NCI-H1417 (cell line): ENCODE measurements at places on chromosomes 3 and 15.

DNA sequence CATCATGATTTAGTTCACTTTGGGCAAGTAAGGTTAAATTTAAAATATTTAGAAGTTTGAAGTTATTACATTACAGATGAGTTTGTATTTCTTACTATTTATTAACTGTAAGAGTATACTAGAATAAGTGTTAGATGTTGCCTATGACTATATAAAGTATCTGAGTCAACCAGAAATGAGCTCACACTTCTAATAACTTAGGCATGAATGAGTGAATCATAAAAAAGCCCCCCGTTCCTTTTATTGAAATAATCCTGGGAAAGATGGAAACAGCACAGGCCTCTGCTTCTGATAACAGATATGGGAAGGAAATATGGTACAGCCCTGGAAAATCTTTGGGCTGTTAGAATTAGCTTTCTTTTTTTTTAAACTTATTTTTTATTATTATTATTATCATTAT is 66.6 kb upstream of the TGFBR2 start:
- no peak for DNase-seq

DNA sequence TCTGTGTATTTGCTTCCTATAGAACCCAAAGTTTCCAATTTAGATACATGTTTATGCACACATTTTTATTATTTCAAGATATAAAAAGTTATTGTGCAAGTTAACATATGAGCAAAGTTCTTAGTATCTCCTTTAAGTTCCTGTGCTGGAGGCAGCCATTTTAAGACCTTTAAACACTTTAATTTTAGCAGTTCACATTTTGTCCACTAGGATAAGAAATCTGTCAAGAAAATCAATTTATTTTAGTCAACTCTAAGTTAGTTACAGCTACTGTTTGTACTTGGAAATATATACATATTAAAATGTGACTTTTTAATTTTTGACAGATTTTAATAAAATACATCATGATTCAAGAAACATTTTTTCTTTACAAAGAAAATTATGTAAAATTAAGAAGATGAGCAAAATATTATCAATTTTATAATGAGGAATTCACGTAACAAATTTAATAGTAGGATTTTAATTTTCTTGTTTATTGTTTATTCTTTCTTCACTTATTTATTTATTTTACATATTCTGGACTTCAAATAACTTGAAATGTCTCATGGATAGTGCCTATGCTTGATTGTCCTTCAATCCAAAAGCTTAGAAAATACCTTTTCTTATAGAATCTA is 402.6 kb upstream of the GBE1 start:
- DNase-seq, result no peak

- no peak for DNase-seq
These were observed 46.6 kb upstream of the RASGRP1 start for GRCh38 chr15:38611228-38611627.

GRCh38 chr3:34016925-34017587 is 218.6 kb downstream of the PDCD6IP start:
- no peak for DNase-seq

GRCh38 chr3:18121020-18121419 is 304.1 kb downstream of the SATB1 start:
- no peak for DNase-seq

GRCh38 chr3:65443739-65444446 is 594.8 kb downstream of the MAGI1 start:
- no peak for DNase-seq

GRCh38 chr3:29853841-29854397 is 573.0 kb downstream of the RBMS3 start:
- DNase-seq, result no peak

- no peak for DNase-seq
These were observed 192.0 kb downstream of the XXYLT1 start for GRCh38 chr3:195078891-195079440.

- DNase-seq, result no peak
These were observed 331.8 kb upstream of the TBL1XR1 start for GRCh38 chr3:177529071-177529550.

DNA sequence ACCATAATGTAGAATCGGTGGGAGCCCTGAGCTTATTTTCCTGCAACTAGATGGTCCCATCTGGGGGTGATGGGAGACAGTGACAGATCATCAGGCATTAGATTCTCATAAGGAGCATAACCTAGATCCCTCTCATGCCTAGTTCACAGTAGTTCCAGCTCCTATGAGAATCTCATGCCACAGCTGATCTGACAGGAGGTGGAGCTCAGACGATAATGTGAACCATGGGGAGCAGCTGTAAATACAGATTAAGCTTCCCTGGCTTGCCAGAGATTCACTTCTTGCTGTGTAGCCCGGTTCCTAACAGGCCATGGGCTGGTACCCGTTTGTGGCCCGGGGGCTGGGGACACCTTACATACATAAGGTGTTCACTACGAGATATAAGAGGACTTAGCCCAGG is 67.5 kb upstream of the LRRFIP2 start:
- no peak for DNase-seq

DNA sequence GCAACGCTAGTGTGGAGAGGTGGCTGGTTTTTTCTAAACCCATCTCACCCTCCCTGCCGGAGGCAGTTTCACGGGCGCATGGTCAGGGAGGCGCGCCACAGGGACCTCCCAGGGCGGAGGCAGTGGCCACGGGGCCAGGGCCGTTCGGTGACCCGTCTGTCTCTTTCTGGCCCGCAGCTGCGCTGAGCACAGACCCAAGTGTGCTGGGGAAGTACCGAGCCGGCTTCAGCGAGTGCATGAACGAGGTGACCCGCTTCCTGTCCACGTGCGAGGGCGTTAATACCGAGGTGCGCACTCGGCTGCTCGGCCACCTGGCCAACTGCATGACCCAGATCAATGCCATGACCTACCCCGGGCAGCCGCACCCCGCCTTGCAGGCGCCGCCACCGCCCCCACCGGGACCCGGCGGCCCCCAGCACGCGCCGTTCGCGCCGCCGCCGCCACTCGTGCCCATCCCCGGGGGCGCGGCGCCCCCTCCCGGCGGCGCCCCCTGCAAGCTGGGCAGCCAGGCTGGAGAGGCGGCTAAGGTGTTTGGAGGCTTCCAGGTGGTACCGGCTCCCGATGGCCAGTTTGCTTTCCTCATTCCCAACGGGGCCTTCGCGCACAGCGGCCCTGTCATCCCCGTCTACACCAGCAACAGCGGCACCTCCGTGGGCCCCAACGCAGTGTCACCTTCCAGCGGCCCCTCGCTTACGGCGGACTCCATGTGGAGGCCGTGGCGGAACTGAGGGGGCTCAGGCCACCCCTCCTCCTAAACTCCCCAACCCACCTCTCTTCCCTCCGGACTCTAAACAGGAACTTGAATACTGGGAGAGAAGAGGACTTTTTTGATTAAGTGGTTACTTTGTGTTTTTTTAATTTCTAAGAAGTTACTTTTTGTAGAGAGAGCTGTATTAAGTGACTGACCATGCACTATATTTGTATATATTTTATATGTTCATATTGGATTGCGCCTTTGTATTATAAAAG is 1.8 kb downstream of the HES1 start:
- peak; percentile 28 for DNase-seq

DNA sequence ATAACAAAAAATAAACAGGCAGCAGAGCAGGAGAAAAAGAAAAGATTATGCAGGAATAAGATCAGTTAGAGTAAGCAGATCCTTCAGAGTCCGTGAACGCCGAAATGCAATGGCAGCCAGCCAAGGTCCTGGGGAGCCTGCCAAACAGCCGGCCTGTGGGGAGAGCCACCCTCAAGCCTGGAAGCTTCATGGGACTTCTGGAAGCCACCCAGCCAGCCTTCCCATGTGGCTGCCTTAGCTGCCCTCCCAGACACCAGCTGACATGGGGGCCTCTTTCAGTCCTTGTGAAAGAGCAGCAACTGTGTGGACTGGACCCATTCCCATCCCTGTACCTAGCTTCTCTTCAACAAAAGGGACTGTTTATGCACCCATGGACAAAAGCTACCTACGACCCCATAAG is 64.9 kb upstream of the RAD18 start:
- DNase-seq, result no peak

- no peak for DNase-seq
These were observed 11.5 kb upstream of the SEC11A start for GRCh38 chr15:84727429-84727828.

DNA sequence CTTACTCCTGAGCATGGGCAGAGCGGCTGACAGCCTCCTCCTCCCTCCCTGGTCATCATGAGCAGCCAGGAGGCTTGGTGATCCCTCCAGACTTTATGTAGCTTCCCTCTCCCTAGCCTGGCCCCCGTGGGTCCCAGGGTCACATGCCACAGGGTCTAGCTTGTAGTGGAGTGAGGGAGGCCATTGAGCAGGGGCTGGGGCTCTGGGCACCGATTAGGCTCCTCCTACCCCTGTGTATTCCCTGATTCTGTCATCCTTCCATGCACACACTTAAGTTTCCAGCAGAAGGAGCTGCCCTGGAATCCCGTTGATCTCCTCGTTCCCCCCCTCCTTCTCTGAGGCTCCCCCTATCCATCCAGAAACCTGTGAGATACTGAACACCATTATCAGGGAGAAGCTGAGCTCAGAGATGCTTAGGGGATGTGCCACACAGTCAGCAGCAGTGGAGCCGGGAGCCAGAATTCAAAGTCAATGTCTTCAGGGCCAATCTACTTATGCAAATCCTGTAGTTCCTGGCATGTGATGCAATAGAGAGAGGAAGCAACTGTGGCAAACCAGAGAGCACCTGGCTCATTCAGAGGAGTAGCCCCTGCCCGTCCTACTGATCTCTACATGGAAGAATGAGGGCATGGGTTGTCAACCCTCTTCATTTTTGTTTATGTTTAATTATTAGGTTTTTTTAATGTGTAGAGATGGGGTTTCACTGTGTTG is 17.2 kb downstream of the CCDC33 start:
- no peak for DNase-seq

DNA sequence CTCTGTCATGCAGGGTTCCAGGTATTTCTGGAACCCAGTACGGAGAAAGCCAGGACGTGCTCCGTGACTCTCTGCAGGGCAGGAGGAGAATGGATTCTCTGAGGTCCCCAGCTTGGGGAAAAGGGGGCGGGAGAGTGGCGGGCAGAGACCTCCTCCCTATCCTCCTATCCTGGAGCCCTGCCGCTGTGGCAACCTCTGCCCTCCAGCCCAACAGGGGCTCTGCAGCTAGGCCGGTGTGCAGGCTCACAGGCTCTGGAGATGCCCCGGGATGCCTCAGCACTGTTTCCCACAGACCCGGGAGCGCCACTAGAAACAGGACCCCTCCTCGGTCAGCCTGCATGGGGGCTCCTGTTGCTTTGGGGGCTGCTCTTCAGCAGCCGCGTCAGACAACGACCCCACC is 43.1 kb downstream of the NUP210 start:
- no peak for DNase-seq

GRCh38 chr3:183185696-183186095 is 23.2 kb upstream of the LAMP3 start:
- peak; percentile 19 for DNase-seq

- no peak for DNase-seq
These were observed 684 bp downstream of the RPL4 start for GRCh38 chr15:66503780-66504562.

GRCh38 chr3:47001731-47002170 is 22.3 kb downstream of the NBEAL2 start:
- no peak for DNase-seq

DNA sequence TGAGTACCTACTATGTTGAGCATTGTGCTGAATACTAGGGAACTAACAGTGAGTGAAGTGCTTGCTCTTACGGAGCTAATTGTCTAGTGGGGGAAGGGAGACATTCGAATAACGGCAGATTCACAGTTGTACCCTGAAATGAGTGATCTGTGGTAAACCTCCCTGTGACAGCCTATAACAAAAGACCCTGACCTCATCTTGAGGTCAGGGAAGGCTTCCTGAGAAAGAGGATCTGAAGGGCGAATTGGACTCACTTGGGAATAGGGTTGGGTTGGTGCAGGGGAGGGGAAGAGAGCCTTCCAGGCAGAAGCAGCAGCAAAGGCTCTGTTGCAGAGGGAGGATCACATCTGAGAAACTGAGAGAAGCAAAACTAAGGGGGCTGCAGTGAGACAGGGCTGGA is 13.2 kb downstream of the HPS3 start:
- no peak for DNase-seq

DNA sequence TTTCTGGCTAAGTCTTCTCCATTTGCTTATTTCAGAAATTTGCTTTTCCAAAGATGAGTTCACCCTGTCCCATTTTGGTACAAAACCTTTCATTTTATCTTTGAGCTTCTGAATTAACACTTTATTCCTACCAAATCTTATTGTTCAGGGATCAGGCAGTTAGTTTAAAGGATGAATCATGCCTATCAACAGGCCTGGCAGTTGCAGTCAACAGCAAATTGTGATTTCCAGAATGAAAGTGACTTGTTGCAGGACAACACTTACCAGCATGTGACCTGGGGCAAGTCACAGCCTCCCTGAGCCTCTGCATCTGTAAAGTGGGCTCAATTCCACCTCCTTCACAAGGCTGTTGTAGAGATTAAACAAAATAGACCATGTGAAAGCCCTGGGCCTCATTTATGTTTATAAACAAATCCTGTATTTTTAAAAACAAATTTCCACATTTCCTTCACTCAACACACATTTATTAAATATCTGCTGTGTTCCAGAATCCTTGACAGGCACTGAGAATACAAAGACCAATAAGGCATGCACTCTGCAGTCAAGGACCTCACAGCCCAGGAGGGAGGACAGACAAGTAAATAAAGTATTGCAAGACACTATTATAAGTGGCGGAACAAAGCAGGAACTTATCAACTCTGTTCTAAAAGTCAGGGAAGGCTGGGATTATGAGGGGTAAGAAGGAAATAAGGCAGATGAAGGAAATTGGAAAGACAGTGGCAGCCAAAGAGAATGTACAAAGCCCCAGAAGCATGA is 359.1 kb upstream of the IL12A start:
- no peak for DNase-seq

DNA sequence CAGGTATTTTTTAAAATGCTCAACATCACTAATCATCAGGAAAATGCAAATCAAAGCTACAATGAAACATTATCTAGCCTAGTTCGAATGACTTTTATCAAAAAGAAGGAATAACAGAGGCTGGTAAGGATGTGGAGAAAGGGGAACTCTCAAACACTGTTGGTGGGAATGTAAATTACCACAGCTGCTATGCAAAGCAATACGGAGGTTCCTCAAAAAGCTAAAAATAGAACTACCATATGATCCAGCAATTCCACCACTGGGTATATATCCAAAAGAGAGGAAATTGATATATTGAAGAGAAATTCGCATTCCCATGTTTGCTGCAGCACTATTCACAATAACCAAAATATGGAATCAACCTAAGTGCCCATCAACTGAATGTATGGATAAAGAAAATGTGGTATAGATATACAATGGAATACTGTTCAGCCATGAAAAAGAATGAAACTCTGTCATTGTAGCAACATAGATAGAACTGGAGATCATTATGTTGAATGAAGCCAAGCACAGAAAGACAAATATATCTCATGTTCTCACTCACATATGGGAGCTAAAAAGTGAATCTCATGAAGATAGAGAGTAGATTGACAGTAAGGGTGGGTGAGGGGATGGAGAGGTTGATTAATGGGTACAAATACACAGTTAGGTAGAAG is 19.7 kb upstream of the CLN6 start:
- no peak for DNase-seq

GRCh38 chr15:85423256-85423655 is 42.9 kb downstream of the AKAP13 start:
- no peak for DNase-seq

GRCh38 chr3:162632672-162633071 is 1136.1 kb downstream of the OTOL1 start:
- no peak for DNase-seq

- no peak for DNase-seq
These were observed 126.2 kb downstream of the GOLIM4 start for GRCh38 chr3:167969548-167969947.

GRCh38 chr15:67403428-67404154 is 117.3 kb upstream of the C15orf61 start:
- DNase-seq, result peak; percentile 26
